ENCODE measurements at places on chromosomes 1 and 21.

DNA sequence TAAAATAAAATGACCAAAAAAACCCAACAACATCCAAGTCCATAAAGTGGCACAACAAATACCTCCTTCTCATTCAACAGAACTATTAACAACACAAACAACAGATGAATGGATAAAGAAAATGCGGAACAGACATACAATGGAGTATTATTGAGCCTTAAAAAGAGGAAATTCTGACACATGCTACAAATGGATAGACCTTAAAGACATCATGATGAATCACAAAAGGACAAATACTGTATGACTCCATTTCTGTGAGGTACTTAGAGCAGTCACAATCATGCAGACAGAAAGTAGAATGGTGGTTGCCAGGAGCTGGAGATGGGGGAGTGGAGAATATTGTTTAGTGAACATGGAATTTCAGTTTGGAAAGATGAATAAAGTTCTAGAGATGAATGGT is 42.6 kb downstream of the EYA3 start:
- DNase-seq, result no peak

DNA sequence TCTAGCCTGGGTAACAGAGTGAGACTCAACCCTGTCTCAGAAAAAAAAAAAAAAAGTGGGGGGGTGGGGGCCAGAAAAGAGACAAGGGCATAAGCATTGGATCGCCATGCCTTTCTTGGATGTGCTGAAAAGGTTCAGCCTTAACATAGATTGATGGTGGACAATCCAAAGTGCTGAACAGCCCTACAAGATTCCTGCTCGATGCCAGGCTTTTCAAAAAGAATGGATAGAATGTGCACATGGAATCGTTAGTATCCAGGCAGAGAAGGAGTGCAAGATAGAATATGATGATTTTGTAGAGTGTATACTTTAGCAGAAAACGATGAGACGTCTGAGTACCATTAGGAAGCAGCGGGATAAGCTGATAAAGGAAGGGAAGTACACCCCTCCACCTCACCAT is 10.9 kb upstream of the COA7 start:
- no peak for DNase-seq

DNA sequence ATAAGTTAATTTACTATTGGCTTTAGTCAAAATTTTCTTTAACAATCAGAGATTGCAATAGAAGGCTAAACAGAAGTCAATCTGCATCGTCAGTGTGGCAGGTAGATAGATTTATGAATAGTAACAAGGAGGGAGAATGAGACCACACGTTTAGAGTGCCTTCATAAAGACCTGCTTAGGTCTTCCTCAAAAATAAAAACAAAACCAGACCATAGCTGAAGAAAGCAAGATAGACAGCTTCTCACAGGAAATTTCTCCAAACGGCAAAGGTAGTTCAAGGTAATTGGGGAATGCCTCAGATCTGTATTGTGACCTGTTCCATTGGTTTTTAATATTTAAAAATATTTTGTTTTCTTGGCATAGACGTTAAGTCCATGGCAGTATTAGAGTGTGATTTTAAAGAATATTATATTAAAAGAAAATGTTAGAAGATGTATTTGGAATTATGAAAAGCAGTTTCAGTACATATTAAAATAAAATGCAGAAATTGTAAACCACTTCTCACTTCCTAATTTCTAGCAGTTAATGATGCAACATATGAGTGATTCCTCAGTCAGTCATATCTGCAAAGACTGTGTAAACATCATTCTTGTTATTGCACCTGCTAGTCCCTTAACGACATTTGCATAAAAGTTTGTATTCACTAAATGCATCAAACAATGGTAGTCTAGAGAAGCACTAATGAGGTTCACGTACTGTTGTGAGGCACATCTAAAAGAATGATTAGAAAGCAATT is 278.0 kb downstream of the HLX start:
- DNase-seq, result no peak

GRCh38 chr1:153663211-153663610 is 4.7 kb downstream of the SNAPIN start:
- no peak for DNase-seq

DNA sequence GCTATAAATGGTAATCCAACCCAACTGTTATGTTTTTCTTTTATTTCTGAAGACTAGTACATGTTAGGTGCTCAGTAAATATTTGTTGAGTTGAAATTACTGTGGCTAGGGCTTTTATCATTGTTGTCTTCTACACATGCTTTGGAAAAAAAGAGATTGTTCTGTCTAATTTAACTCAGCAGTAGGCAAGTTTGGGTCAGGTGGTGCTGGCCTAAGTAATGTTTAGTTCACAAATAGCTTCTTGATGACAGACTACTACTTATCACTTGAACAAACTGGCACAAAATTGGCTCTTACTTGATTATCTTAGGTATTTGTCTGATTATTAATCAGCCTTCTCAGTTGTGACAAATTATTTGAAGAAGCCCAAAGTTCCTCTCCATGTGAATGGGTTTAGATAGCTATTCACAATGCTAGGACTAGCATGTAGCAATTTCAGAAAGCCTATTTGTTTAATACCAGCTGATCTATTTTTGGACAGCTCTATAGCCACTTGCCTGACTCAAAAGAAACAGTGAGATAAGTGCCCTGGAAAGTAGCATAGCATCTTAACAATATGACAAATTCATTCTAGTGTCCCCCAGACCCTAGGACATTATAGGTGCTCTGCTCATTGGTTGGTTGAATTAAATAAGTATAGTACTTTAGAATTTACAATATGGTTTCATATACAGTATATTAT is 32.6 kb downstream of the TMEM200B start:
- no peak for DNase-seq

- no peak for DNase-seq
Observed at GRCh38 chr1:59329412-59330053, 32.6 kb downstream of the FGGY start.

DNA sequence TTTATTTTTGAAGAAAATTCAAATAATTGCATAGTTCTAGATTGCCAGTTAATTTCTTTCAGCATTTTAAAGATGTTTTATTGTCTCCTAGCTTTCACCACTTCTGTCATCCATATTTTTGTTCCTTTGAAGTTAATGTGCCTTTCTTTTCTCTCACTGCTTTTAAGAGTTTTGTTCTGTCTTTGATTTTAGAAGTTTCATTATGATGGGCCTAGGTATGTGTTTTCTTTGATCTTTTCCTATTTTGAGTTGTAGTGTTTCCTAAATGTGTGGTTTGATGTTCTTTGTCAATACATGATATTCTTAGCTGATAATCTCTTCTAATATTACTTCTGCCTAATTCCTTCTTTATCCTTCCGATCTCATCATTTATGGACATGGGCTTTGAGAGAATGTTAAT is 378.7 kb downstream of the DISC1 start:
- DNase-seq, result no peak

DNA sequence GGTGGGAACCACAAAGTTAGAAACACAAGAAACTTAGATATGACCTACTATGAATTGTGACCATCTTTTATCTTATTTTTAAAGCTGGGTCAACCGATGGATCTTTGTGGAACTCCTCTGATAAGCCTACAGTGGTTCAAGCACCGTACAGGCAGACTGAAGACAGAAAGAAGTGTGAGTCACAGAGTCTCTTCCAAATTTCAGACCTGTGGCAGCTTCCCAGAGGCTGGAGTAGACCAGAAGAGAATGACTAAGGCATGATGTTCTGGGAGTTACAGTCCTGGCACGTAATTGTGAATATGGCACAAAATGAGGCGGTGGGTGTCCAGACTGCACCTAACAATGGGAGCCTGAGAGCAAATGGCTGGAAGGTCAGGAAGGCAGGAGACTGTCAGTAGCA is 70.0 kb downstream of the LMO4 start:
- no peak for DNase-seq

GRCh38 chr1:11617314-11617713 is 36.9 kb downstream of the FBXO2 start:
- no peak for DNase-seq

- no peak for DNase-seq
Observed at GRCh38 chr1:53317646-53318539, 10.0 kb downstream of the LRP8 start.

GRCh38 chr1:152191711-152192110 is 32.3 kb downstream of the HRNR start:
- DNase-seq, result no peak

GRCh38 chr1:15577691-15578090 is 7.2 kb downstream of the AGMAT start:
- no peak for DNase-seq

- DNase-seq, result no peak
Observed at GRCh38 chr1:63864224-63864641, 90.4 kb downstream of the ROR1 start.

- DNase-seq, result no peak
Observed at GRCh38 chr1:12095452-12096263, 32.6 kb downstream of the TNFRSF8 start.

DNA sequence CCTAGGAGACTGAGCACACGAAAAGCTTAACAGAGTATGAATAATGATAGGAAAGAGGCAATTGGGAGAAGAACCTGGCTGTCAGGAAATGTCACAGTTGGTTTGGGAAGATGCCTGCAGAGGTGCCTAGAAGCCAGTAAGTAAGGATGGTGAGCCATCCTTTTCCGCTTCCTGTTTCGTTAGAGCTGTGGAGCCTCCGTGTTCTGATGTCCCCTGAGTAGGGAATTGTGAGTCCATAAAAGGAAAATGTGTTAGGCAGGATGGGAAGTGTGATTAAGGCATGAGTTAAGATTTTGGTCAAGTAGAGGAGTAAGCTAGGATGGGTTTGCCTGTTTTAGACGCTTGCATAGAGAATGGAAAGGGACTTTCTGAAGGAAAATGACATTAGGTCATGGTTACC is 9.0 kb downstream of the CLIC4 start:
- no peak for DNase-seq

GRCh38 chr1:160410406-160411005 is 10.1 kb downstream of the VANGL2 start:
- DNase-seq, result no peak

GRCh38 chr1:43144237-43144636 is 27.9 kb downstream of the EBNA1BP2 start:
- DNase-seq, result no peak

GRCh38 chr1:86765073-86765472 is 60.7 kb downstream of the SH3GLB1 start:
- no peak for DNase-seq

GRCh38 chr1:155944444-155944799 is 3.0 kb downstream of the RXFP4 start:
- DNase-seq, result no peak

DNA sequence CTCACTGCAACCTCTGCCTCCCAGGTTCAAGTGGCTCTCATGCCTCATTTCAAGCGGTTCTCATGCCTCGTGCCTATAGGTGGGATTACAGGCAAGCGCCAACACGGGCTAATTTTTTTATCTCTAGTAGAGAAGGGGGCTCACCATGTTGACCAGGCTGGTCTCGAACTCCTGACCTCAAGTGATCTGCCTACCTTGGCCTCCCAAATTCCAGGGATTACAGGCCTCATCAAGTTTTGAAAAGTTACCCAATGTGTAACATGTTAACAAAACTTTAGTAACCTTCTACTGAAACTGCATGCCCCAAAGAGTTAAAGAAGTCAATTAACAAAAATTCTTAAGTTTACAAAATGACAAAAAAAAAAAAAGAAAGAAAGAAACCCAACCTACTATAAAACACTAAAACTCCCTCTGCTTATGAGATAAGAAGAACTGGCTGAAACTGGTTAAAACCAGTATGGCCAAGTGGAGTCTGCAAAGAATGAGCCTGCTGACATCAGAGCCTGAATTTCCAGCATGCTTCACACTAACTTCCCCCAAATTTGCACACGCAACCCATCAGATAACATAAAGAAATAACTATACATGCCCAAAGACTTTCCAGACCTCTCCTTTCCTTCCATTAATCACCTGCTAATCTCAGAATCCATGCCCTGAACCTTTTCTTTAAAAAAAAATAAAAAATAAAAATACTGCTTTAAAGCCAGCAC is 25.5 kb upstream of the PSMG1 start:
- DNase-seq, result no peak

DNA sequence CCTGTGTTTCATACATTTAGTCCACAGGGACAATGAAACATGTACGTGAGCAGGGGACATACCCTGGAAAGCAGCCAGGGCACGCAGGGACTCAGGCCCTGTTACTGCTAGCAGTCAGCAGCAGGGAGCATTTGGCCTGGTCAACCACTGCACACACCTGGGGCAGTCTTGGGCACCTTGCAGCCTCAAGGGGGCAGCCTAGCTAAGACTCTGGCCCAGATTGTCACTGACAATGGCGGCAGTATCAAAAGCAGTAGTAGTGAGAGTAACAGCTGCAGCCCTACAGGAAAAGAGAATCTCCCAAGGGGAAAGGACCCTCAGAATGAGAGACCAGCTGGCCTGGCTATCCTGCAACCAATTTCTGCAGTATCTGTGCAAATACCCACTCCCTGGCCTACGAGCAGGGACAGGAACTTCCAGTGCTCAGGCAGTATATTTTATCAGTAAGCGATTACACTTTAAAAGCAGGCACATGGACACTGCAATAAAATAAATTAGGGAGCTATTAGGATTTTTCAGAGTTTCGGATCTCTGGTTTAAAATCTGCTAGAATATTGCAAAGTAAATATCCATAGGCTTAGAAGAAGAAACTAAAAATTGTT is 475.6 kb downstream of the LTN1 start:
- DNase-seq, result peak; percentile 38

DNA sequence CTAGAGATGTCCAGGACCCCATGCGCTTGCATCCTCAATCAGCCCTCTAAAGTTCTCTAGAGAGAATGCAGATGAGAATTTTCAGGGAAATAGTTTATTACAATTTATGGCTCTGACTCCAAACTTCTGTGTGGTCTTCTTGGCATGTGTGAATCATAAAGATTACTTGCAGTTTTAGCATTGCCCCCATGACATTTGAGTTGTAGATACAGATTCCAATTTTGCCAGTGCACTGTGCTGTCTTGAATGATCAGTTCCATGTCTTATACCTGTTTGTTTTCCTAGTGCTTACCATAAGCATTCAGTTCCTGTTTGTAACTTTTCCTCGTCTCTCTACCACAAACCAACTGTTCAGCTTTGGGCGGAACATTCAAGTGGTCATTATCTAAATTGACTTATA is 4.8 kb downstream of the KRTAP21-3 start:
- no peak for DNase-seq

- DNase-seq, result no peak
Observed at GRCh38 chr1:184270556-184270955, 116.3 kb upstream of the C1orf21 start.

DNA sequence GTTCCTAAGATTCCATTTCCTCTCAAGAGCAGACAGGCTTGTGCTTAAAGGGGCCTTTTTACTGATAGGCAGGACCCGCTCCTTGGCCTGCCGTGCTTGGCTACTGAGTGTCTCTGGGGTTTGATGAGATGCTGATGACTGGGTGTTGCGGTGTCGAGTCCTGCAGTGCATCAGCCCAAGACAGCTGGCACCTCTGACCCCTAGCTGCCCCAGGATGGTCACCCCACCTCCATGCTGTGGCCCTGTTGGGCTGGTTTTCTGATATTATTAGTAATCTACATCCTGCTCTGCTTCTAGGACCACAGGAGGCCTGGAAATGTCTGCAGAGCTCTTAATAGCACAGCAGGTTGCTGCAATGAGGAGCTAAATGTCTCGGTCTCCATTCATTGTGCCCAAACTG is 28.7 kb downstream of the LRRC71 start:
- no peak for DNase-seq

- DNase-seq, result no peak
Observed at GRCh38 chr1:200969726-200970561, 53.6 kb downstream of the KIF21B start.

- no peak for DNase-seq
Observed at GRCh38 chr1:70685300-70686286, 274.5 kb downstream of the CTH start.

- DNase-seq, result peak; percentile 78
Observed at GRCh38 chr1:159077120-159077961, 775 bp upstream of the AIM2 start.

GRCh38 chr1:202149566-202149965 is 5.0 kb upstream of the ARL8A start:
- no peak for DNase-seq

GRCh38 chr1:40997096-40997495 is 17.6 kb downstream of the CTPS1 start:
- no peak for DNase-seq

Data from T-helper 9 cell (primary cell).